ENCODE measurements at places on chromosomes 13 and 19.

DNA sequence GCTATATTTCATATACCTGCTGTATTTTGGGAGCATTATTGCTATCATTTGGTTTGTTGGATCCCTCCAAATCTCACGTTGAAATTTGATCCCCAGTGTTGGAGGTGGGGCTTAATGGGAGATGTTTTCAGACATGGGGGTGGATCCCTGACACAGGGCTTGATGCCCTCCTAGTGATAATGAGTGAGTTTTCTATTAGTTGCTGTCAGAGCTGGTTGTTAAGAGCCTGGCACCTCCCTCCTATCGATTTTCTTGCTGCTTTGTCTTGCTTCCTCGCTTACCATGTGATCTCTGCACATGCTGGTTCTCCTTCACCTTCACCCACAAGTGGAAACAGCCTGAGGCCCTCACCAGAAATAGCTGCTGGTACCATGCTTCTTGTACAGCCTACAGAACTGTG, 259.9 kb upstream of the STARD13 start:
- no peak for DNase-seq

- DNase-seq, result no peak
These were observed 16.7 kb downstream of the SYDE1 start for GRCh38 chr19:15123900-15124299.

- no peak for DNase-seq
These were observed 136.3 kb upstream of the SERP2 start for GRCh38 chr13:44237276-44237767.

DNA sequence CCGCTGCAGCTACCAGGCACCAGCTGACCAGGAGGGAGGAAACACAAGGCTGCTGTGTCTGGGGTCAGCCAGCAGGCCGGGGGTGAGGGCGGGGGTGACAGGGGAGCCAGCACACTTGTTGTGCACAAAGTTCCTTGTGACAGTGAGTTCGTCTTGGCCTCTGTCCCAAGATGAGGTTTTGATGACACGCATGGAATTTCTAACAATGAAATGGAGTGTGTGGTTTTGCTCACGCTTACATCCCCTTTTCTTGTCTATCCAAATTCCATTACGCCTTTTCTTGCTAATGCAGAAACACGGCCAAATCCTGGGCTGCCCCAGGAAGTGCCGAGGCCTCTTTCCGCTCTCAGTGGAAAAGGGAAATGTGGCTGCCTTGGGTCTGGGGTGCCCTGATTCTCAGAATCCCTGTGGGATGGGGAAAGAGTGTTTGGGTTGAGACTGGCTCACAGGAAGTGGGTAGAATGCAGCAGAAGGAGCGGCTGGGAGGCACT, 73.8 kb downstream of the GADD45B start:
- no peak for DNase-seq

DNA sequence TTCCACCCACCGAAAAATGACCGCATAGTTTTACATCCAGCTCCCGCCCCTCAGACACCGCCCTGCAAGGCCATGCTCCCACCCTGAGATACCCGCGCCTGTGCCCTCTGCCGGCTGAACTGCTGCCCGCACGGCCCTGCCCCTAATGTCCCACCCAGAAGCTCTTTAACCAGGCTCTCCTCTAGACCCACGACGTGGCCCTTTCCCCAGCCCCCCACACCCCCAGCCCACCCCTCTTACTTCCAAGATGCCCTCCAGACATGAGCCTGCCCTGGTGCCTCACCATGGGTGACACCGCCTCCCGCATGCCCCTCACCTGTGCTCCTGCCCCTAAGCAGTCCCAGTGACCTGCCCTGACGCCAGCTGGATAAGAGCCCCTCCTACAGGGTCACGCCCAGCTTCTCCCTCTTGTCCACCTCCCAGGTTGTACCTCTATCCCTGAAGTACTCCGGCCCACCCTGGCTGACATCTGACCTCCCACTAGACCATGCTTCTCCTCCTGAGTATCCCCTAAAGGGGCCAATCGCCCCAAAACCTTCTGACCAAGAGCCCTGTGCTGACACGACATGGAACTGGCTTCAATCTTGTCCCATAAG, 51.2 kb downstream of the COLGALT1 start:
- DNase-seq, result no peak

DNA sequence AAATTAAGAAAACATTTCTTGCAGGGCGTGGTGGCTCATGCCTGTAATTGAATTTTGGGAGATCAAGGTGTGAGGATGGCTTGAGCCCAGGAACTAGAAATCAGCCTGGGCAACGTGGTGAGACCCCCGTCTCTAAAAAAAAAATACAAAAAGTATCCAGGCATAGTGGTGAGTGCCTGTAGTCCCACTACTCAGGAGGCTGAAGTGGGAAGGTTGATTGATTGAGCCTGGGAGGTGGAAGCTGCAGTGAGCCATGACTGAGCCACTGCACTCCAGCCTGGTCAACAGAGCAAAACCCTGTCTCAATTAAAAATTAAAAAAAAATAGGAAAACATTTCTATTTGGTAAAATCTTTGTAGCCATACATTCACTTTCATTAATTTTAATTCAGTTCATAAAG, 526.5 kb downstream of the PCDH9 start:
- no peak for DNase-seq

- no peak for DNase-seq
These were observed 14.2 kb upstream of the RASA3 start for GRCh38 chr13:114146629-114147028.

DNA sequence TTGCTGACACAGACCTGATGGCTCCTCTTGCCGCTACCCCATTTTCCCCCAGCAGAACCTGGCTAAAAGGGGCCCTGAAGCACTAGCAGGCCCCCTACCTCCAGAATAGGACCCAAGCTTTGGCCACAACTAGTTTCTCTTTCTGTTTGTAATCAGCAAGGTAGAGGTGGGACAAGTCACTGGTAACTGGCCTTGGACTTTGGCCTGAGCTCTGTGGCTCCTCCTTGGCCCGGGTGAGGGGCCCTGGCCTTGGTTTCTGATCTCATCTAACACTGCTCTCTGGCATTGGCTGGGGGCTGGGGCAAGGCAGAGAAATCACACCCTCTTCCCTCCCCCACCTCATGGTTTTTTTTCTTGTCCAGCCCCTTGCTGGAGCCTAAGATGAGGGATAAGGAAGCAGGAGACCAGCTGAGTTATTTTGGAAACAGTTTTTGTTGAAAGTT, 2.1 kb downstream of the CALM3 start:
- DNase-seq, result no peak

GRCh38 chr13:82298106-82298505, 1584.2 kb downstream of the SLITRK1 start:
- no peak for DNase-seq

GRCh38 chr19:55161571-55162322, 4.2 kb upstream of the TNNI3 start:
- no peak for DNase-seq

DNA sequence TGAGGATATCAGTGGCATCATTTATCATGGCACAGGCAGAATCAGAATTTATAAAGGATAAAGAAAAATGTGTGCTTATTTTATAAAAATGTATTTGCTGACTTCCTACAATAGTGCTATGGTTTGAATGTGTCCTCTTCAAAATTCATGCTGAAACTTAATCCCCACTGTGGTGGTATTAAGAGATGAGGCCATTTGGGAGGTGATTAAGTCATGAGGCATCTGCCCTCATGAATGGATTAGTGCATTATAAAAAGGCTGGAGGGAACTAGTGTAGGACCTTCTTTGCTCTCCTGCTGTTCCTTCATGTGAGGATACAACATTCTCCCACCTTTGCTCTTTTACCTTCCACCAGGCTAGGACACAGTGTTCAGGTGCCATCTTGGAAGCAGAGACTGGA, 212.8 kb downstream of the RFC3 start:
- no peak for DNase-seq

- no peak for DNase-seq
These were observed 373.0 kb downstream of the COG6 start for GRCh38 chr13:40028446-40028845.

- no peak for DNase-seq
These were observed 2532.9 kb downstream of the PCDH9 start for GRCh38 chr13:64697226-64697625.

DNA sequence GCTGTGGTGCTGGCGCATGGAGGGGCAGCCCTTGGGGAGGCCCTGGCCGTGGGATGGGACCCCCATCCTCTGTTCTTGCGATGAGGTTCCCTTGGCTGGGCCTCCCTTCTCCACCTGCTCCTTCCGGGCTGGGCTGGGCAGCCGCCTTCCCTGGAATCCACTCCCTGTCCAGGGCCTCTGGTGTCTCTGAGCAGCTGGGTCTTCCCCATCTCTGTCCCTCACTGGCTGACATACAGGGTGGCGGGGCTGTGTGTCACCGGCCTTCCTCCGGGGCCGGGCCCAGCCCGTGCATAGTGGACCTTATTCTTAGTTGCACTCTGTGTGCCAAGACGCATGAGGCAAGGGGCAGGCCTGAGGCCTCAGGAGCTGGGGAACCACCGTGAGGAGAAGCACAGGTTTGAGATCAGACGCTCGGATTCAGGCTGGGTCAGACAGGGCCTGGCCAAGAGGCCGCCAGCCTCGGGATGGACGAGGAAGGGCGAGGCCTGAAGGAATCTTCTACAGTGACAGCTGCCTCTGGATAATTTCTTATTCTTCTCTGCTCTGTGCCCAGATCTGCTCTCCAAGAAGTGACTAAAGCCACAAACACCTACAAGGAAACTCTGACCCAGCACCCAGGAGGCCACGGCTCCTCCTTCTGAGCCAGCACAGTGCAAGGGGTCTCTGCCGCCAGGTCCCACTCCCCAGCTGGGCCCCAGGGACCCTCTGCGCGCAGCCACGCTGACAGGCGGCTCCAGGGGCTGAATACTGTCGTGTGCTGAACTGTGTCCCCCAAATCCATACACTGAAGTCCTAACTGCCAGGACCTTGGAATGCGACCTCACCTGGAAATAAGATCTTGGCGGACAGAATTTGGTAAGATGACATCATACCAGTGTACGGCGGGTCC, 11.0 kb downstream of the SGTA start:
- no peak for DNase-seq

DNA sequence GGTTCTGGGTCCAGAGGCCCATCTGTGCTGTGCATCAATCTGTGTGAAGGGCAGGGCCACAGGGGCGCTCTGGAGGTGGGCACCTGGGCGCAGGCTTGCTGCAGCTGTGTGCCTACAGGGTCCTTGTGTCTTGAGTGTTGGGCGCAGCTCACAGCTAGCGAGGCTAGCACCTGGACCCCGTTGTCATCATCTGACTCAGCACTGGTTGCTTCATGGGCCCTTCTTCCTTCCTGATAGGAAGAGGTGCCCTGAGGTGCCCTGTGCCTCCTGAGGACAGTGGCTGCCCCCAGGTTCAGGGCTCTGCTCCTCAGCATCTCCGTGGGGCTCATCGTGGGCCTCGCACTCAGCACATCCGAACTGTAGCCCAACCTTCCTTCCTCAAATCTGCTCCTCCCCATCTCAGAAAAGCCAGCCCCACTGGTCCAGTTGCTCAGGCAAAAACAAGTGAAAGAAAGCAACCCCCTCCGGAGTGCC, 54.8 kb downstream of the GATAD2A start:
- DNase-seq, result no peak

- no peak for DNase-seq
These were observed 24.7 kb downstream of the FRY start for GRCh38 chr13:32056316-32056715.

- DNase-seq, result no peak
These were observed 324.0 kb downstream of the FOXO1 start for GRCh38 chr13:40342461-40342860.

GRCh38 chr13:30806784-30807183, 71.4 kb downstream of the ALOX5AP start:
- DNase-seq, result no peak

DNA sequence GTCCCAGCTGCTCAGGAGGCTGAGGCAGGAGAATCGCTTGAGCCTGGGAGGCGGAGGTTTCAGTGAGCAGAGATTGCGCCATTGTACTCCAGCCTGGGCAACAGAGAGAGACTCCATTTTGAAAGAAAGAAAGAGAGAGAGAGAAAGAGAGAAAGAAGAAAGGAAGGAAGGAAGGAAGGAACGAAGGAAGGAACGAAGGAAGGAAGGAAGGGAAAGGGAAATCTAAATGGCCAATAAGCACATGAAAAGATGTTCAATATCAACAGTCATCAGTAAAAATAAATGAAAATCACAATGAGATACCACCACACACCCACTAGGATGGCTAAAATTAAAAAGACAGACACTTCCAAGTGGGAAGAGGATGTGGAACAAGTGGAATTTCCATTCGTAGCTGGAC, 19.7 kb downstream of the FXYD5 start:
- no peak for DNase-seq

- no peak for DNase-seq
These were observed 7.5 kb downstream of the ZNF610 start for GRCh38 chr19:52343548-52343947.

DNA sequence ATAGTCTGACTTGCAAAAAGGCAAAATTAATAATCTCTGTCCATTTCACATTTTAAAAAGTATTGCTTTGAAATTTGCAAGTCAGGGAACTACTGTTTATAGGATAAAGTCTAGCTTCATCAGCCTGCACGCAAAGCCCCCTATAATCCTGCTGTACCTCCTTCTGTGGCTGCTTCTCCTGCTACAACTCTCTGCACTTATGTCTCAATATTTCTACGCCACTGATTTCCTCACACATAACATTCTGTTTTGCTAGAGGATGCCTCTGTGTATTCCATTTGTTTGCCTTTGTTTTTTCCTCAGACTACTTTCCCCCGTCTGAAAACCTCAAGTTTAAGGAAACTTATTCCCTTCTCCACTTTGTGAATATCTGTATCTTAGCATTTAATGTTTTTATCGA, 389.9 kb downstream of the RFC3 start:
- DNase-seq, result no peak

DNA sequence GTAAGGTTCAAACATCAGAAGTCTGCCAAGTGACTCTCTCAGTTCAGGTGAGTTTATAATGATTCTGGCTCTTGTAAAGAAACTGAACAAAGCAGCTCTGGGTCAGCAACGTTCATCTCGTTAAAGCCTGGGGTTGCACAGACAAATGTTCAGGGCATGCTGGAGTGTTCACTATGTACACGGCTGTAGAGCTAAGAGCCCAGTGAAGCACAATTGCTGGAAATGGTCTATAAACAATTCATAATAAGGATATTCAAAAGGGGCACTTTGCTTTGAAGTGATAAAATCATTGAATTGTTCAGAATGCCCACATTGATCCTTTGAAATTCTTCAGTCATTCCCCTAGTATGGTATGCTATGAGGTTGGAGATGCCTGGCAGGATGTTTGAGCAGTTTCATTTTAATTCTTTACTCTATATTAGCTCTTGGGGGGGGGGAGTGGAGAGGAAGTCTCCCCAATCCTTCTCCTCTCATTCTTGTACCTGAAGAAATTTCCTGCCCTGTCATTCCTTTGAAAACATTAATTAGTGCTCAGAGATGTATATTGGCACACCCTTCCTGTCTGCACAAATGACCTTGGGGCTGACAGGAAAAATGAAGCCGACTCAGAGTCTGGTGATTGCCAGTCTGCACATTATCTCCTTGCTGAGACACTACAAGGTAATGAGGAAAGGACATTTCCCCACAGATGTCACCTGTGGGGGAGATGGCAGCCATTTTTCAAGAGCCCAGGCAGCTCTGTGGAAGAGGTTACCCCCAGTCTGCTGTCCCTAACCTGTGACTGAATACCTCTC, 145.5 kb downstream of the DLEU7 start:
- no peak for DNase-seq

DNA sequence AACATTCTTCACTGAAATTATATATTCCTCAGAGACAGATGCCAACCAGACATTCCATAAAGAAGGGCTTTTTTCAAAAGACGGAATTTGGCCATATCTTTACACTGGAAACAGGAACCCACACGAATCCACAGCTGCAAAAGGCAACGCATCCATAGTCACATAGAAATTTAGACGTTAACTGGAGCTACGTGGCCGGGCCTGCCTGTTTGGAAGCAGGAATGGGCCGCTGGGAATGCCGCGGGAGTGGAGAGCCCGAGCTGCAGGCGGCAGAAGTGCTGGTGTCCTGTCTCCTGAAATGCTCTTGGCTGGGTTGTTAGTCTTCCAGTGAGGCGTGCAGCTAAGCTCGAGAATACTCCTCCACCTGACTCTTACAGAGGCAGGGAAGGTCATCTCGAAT, 122.2 kb downstream of the KL start:
- no peak for DNase-seq
